ENCODE measurements at places on chromosomes 5 and 9. TPM values are rescaled to one million over a fixed set of nuclear protein-coding genes. Genes with fewer than 3 reads are reported as not detected.

GRCh38 chr9:4062966-4063365 is 236.9 kb downstream of the GLIS3 start:
- peaks cover 21% of the 10 kb centered on the region for H3K27me3 ChIP-seq
- no peak for DNase-seq
- H3K4me1 ChIP-seq: no peaks in the 10 kb centered on the region

- no peak overlapping the region for H3K27ac ChIP-seq
- peaks cover 64% of the 10 kb centered on the region for H3K27me3 ChIP-seq
- peaks cover 2% of the 10 kb centered on the region for H3K36me3 ChIP-seq
These were observed 232.8 kb downstream of the ARHGEF28 start for GRCh38 chr5:73858776-73859175.

- H3K27me3 ChIP-seq: no peaks in the 10 kb centered on the region
- H3K4me3 ChIP-seq: no peak overlapping the region
- DNase-seq: no peak
- H3K27ac ChIP-seq: no peak overlapping the region
- H3K36me3 ChIP-seq: peaks cover 6% of the 10 kb centered on the region
These were observed 30.0 kb downstream of the STRBP start for GRCh38 chr9:123238365-123238764.

- no peak overlapping the region for H3K27ac ChIP-seq
- H3K4me3 ChIP-seq: no peak overlapping the region
- H3K27me3 ChIP-seq: peaks cover 5% of the 10 kb centered on the region
- no peak for DNase-seq
- H3K4me1 ChIP-seq: no peaks in the 10 kb centered on the region
- no peaks in the 10 kb centered on the region for H3K36me3 ChIP-seq
These were observed 317.4 kb upstream of the SLC30A5 start for GRCh38 chr5:68776381-68776780.

Gene PCSK1
- total RNA-seq: not detected
